Sciatic nerve (tissue), 2 donors: ENCODE measurements at places on chromosomes 3 and 15.

- DNase-seq: no peak
Observed at GRCh38 chr3:133935843-133936769, 40.4 kb upstream of the RAB6B start.

DNA sequence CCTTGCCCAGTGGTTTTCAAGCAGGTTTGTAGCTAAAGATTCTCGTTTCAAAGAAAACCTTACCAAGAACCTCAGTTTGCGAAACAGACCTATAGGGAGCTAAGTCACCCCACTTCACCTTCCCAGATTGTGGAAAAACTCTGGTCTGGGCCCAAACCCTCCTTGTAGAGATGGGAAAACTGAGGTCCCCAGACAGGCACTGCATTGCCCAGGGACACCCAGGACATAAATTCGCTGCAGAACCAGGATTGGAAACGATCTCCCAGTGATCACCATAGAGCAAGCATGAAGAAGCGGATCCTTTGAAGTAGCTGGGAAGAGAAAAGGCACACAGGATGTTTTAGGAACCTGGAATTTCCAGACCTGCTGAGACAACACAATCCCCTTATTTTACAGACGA is 85.6 kb upstream of the PIAS1 start:
- DNase-seq: no peak

DNA sequence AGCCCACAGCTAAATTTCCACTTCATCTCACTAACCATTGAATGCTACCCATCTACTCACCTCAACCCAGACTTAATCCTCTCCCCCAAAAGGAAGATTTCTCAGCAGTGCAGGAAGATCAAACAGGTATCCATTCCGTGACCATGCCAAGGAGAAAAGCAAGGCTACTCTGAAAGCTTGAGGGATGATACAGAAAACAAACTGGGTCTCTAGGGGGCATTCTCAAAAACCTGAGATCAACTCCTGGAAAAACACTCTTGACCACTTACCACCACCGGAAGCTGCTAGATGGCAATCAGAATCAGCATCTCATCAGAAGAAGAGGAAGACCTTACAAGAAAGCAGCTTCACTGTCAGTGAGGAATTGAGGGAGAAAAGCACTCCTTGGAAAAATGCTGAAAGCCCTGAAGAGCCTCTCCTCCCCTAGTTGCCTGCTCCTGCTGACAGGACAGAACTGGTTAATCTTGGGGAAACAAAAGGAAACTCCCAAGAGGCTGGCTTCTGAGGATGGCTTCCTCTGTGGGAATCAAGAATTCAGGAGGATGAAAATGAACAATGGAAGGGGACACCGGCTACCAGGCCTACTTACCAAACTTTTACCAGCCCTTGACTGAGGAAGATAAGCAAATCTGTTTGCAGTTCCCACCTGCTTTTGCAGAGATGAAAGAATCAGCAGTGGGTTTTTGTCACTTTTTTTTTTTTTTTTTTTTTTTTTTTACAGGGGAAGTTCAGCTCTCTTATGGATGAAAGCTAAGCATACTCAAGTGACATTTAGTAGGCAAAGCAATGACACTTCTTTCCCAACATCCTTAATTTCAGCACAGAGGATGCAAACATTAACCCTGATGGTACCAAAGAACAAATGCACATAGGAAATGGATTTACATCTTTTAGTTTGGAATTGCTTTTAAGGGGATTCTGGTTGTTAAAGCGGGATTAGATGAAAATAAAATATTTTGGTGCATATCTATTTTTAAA is at the start of gene ATP8B4:
ATP8B4 (minus strand) TSS at position 171 of the 978 bp plus-strand sequence. CDS start 12,267 bp downstream, outside the sequence.
- no peak for DNase-seq

DNA sequence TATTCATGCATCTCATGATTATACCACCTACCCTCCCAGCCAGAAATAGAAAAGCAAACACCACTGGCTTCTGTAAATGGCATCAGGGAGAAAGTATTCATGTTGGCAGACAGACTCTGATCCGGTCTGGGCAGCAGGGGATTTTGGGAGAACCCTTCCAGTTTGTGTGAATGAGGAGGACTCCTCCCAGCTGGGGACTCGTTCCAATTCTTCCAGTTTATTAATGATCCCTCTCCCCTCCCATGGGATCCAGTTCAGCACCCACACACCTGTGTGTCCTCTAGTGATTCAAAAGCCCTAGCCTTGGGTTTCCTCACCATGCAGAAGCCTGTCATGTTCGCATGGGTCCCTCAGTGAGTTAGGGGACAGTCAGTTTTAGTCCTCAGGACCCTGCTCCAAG is 110.9 kb downstream of the IQSEC1 start:
- no peak for DNase-seq

GRCh38 chr3:123310186-123310585 is 108.4 kb downstream of the SEC22A start:
- DNase-seq: no peak

GRCh38 chr3:188476935-188477334 is 323.0 kb downstream of the LPP start:
- no peak for DNase-seq

- no peak for DNase-seq
Observed at GRCh38 chr3:30943206-30943605, 48.7 kb upstream of the GADL1 start.

DNA sequence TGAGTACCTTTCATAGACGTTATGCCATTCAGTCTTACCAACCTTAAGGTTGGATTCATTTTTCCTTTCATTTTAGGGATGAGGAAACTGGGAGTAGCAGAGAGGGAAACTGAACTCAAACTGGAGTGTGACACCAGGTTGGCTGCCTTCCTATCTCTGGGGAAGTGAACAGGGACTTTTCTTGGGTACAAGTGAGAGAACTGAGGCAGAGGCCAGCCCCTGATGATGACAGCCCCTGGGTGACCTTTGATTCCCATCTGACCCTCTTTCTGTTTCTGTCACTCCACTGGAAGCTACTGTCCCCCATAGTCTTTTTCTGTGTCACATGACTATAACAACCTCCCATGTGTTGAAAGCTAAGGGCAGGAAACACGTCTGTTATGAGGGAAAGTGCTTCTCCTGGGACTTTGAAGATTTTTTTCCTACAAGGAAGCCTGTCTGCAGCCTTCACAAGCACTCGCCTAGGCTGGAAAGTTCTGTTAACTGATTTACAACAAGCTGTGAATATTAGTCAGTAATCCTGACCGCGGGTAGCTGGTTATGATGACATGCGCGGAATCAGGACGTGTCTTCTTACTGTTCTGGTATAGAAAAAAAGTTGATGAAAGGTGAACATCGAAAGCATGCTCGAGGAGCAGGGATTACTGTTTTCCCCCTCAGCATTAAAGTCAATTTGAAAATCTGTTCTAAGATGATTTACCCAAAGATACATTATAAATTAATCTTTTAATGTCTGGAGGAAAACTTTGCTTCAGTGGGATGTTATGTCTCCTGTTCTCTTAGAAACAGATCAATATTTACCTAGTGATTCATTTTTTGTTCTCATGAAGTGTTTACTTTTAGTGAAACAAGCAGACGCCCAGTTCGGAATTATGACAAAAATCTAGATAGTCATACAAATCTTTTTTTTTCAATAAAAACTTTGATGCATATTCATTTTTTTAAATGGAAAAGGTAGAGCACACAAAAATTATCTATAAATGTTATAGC is 31.5 kb downstream of the ABHD2 start:
- DNase-seq: no peak

DNA sequence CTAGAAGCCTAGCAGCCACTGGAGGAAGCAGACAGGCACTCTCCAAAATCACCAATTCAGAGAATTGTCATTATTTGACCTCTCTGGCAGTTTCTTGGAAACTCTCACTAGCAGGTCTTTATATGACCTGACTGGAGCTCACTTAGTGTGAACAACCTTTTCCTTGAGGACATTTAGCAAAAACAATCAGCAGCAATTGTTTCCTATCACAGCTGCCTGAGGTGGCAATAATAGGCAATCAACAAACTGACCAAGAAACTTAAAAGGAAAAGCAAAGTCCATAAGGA is 162.4 kb upstream of the STT3B start:
- DNase-seq: no peak

DNA sequence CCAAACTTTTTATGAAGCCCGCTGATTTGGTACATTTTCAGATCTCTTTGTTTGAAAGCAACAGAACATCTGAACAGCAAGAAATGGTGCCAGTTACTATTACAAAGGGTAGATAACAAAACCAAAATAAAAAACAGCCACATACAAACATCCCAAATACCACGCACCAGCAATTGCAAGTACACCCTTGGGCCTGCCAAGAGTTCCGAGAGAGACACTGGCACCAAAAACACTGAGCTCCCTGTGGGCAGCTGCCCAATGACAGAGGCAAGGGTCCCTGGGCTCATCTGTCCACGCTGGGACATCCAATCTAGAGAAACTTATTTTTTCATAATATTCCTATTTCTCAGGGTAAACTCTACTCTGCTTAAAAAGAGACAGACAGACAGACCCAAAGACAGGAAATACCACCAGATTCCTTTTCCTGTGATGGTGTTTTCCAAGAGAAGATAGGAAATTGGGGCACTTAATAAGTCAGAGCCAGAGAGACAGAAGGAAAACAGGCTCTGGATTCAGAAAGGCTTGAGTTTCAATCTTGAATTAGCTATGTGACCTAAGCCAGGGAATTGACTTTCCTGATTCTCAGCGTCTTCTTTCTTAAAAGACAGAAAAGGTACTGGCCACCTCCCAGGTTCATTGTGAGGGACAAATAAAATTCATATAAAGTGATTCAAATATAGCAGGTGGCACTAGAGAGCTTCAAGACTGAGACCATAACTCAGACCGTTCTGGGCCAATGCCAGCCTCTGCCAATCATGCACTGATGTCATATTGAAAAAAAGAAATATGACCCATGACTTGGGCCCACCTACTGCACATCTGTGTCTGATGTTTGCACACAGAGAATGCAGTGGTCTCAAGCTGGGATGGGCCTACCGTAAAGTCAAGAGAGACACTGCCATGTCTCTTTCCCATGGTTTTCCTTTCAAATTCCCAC is 61.3 kb downstream of the FOXP1 start:
- no peak for DNase-seq

GRCh38 chr3:52433996-52434479 is 10.9 kb downstream of the SEMA3G start:
- peak; percentile 26 for DNase-seq

DNA sequence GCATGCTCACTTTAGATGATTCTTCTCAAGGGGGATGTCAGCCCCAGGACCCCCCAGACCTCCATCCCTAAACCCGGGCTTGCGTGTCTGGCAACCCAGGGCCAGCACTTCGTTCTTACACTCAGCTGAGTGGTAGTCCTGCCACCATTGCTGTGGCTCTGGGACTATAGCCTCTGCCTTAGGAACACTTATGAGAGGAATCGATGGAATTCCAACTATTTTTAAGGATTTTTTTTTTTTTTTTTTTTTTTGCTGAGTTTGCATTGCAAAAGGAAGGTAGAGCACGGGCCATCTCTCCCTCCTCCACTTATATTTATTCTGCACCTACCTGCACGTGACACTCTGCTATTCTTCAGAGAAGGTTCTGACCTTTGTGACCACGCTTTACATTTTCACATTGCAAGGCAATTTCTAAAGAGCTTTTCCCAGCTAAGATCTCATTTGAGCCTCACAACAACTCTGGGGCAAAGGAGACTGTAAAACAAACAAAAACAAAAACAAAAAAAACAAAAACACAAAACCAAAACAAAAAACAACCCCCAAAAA is 113.9 kb downstream of the LPP start:
- DNase-seq: no peak

DNA sequence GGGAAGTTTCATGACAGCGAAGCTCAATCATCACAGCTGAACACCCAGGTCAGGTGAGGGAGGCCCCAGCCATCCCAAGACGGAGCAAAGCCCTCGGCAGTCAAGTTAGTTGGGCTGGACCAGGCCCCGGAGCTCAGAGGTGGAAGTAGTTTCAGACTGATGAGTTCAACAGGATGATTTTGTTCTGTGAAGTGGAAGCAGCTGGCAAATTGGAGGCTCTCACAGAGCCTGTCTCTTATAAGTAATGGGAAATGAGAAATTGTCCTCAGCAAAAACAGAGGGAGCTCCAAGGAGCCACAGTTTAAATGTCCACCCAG is 245.1 kb downstream of the XXYLT1 start:
- DNase-seq: no peak

GRCh38 chr15:34334672-34335071 is 2.9 kb downstream of the SLC12A6 start:
- no peak for DNase-seq

GRCh38 chr3:146157325-146158060 is 3.5 kb downstream of the PLOD2 start:
- no peak for DNase-seq

- DNase-seq: no peak
Observed at GRCh38 chr3:156530980-156531379, 23.9 kb downstream of the SSR3 start.

GRCh38 chr15:91075739-91076138 is 24.3 kb upstream of the SV2B start:
- DNase-seq: no peak

- no peak for DNase-seq
Observed at GRCh38 chr3:160018959-160019358, 30.3 kb downstream of the IL12A start.

DNA sequence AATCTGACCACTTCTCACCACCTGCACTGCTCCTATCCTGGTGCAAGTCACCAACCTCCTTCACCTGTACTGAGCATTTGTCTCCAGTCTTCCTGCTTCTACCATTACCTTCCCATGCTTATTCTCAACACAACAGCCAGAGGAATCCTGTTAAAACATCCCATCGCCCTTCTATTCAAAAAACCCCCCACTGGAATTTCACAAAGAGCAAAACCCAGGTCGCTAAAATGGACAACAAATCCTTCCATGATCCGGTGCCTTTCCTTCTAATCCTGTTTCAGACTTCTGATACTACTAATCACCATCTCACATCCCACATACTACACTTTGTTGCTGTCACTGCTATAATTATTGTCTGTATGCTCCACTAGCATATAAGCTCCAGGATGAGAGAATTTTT is 85.2 kb downstream of the ERC2 start:
- no peak for DNase-seq

- DNase-seq: no peak
Observed at GRCh38 chr3:8702560-8702959, 31.0 kb upstream of the CAV3 start.

DNA sequence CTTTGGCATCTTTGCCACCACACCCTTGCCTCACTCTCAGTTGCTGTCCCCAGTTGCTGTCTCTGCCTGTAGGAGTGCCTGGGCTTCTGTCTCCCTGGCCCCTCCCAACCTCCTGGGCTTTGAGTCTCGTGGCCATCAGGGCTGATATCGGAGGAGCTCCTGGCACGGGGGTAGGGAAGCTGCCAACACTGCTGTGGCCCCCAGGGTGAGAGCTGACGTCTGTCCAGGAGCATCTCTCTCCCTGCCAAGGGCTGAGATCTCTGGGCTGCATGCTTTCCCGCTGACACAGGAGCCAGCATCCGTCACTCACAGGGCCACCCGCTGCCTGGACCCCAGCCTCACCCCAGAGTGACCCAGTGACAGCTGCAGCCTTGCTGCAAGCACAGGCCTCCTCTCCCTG is 47.4 kb downstream of the EXOG start:
- no peak for DNase-seq
